ENCODE measurements at places on chromosomes 5 and 9. TPM values are rescaled to one million over a fixed set of nuclear protein-coding genes. Genes with fewer than 3 reads are reported as not detected.

The ANKRD31 gene
- total RNA-seq = 1.2 TPM

The PLPP7 gene
- 11.8 TPM for total RNA-seq

The RAB3C gene
- 2.5 TPM for total RNA-seq

The UBAC1 gene
- total RNA-seq = 57.9 TPM

The PRLR gene
- total RNA-seq = 13.3 TPM

The ROPN1L gene
- 4.2 TPM for total RNA-seq

The RFX3 gene
- total RNA-seq = 11.8 TPM

The PPP3R2 gene
- not detected for total RNA-seq

The MSX2 gene
- total RNA-seq = 1.2 TPM

The SHOC1 gene
- total RNA-seq = 0.25 TPM

The SARDH gene
- 2.0 TPM for total RNA-seq

The NTNG2 gene
- 0.98 TPM for total RNA-seq

DNA sequence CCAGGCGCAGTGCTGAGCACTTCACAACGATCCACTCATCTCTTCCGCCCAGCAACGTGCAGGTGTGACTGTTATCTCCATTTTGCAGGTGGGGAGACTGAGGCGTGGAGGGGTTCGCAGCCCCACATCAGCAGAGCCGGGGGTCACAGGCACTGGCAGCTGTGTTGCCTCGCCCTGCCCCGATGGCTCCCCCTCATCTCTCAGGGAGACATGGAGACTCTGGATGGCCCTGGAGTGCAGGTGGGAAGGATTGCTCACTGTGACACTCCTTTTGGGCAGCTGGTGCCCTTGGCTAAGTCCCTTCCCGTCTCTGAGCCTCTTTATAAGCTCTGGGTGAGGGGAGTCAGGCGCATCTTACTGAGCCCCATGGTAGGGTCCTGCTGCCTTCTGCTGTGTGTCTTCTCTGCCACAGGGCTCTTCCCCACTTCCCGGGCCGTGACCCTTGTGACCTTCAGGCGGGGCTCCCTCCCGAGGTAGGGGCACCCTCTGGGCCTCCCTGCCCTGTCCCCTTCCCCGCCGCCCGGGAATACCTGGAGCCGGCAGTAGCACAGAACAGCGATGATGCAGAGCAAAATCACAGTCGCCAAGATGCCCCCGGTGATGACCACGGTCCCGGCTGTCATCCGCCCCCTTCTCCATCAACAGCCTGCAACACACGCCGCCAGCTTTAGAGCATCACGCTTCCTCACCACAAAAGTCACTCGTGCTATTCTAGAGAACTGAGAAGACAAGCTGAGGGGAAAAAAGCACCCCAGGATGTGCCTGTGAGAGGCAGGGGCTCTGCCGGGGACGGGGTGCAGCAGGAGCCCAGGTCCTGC lies 29.4 kb downstream of the FAM163B start:
- DNase-seq = no peak

- DNase-seq = peak; percentile 98
Measured at GRCh38 chr9:127561491-127562278, 50.4 kb upstream of the STXBP1 start.

- DNase-seq = no peak
Measured at GRCh38 chr5:84397385-84397784, 12.7 kb upstream of the EDIL3 start.

DNA sequence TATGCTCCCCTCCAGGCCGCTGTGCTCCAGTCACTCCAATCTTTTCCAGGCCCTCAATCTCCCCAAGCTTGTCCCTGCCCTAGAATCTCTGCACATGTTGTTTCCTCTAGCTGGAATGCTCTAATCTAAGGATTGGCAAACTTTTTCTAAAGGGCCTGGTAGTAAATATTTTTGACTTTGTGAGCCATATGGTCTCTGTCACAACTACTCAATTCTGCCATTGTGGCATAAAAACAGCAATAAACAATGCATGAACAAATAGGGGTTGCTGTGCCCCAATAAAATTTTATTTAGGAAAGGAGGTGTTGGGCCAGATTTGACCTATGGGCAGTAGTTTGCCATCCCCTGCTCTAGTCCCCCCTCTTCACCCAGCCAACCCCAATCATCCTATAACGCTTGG lies 150.5 kb upstream of the LRRTM2 start:
- DNase-seq = no peak

DNA sequence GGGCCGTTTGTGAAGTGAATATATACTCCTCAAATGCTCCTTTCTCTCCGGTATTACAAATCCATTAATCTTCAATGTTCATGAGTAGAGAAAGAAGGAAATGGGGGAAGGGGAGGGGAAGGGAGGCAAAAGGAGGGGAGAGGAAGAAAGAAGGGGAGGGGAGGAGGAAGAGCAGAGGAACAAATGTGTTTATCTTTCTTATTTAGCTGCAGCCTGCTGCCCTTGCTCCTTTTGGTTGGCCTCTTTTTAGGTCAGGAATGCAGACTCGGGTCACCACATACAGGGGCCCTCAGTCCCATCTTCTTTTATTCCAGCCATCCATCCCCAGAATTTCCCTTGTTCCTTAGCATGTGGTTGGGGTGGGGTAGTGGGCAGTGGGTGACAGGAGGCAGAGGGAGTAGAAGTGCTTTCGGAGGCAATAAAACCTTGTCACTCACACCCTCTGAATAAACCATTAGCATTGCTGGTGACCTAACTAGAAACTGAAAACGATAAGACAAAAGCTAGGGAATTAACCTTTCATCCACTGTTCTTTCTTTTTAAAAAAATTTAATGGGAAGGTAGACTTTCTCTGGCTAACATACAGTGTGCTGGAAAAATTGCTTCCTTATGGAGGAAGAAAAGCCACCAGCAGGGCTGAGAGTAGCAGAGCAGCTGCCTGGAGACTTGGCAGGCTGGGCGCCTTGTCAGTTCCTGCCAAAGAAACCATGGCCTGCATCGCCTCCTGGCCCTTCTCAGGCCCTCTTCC lies 16.8 kb upstream of the PRLR start:
- no peak for DNase-seq

DNA sequence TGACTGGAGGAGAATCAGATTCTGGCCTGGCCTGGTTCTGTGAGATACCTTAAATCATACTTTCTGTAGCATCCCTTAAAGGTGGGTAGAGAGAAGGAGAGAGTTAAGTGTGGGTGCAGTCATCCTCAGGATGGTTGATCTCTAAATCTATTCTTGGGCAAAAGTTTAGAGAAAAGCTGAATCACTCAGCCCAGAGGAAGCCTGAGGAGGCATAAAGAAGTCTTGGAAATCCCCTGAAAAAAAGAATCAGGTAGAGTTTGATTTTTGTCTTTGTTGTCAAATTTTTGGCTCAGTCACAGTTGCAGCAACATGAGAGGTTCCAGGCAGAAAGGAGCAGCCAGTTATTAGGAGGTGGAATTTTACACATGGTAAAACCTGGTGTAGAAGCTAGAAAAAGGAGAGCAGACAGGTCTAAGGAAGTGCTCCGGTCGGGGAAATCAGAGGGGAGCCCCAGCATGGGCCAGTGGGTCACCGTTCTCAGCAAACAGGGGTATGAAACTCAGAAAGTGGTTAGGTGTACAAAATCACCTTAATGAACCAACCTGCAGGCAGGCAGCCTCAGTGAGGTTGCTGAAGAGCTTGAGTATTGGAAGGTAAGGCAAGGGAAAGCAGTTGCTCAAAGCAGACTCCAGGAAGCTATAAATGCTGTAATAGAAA lies 116.2 kb upstream of the CNTLN start:
- no peak for DNase-seq

GRCh38 chr9:109387206-109387605 lies 66.3 kb upstream of the EPB41L4B start:
- no peak for DNase-seq

DNA sequence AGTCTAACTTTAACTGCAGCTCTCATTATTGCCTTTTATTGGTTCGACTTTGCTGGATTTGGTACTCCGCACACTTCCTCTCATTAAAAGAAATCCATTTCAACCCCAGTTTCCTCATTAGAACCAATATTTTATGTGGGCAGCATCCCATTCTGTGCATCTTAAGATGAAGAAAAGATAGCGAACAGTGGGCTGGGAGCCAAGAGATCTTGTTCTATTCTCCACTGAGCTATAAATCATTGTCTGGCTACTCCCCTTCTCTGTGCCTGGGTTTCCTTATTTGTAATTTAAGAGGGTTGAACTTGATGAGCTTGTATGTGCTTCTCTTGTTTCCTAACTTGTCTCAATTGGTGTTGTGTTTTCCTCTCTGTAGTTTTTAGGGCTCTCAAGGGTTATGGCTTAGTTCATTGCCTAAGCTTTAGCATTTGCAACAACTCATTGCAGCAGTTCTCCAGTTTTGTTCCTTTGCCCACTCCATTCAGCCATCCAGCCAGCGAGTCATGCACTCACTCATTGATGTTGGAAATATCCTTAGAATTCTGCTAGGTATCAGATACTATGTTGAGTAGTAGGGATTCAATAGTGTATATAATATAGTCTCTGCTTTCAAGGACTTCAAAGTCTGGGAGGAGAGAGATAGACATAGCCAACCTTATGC lies 273.3 kb upstream of the TNC start:
- DNase-seq = no peak

- no peak for DNase-seq
Measured at GRCh38 chr5:102241809-102242421, 54.2 kb downstream of the SLCO4C1 start.

DNA sequence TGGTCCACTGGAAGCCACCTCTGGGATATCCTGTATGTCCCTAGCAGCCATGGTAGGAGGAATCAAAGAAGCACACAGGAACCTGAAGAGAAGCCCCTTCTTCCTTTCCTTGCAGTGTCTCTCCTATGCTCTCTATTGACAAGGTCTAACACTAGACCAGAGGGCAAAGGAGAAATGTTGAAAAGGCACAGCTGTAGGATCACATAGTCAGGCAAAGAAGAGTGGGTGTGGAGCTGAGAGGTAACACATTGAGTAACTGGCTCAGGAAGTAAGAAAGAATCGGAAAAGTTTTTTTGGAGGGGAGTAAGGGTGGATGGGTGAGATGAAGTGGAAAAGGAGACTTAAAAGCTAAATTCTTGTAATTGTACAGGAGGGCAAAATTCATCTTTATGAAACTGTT lies 100.1 kb downstream of the FOCAD start:
- no peak for DNase-seq

GRCh38 chr9:129732946-129733631 lies 19.8 kb downstream of the PTGES start:
- DNase-seq = no peak

DNA sequence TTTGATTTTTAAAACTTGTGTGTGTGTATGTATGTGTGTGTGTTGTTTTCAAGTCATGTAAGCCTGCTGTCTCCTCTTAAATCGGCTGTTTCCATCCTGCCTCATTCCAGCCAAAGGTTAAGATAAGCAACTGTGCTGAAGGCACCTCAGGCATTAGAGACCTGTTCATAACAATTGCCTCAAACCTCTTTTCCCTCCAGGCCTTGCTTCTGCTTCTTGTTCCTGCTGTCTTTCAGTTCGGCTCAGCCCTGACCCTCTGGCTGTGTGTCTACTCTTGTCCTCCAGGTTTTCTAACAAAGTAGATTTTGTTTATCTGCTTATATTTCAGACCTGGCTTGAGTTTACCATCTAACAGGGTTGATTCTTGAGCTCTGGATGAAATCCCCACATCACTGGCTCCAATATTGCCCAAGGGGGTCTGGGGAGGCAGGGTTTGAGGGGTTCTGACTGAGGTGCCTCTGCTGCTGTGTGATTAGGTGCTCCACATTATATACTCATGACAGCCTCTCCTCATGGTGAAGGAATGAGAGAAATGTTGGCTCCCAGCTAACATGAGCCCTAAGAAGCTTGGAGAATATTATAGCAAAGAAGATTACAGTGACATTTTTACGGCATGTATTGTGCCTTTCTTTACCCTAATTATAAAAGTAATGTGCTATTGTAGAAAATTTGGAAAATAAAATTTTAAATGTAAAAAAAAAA lies 229.7 kb upstream of the PIK3R1 start:
- DNase-seq = no peak

GRCh38 chr9:69421908-69422801 lies 97.1 kb downstream of the ENTREP1 start:
- no peak for DNase-seq

DNA sequence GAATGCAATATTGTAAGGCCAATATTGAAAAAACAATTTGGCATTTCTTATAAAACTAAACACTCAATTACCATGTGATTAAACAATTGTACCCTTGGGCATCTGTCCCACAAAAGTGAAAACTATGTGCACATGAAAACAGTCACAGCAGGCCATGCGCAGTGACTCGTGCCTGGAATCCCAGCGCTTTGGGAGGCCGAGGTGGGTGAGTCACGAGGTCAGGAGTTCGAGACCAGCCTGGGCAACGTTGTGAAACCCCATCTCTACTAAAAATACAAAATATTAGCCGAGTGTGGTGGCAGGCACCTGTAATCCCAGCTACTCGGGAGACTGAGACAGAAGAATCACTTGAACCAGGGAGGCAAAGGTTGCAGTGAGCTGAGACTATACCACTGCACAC lies 343.7 kb downstream of the DMRTA1 start:
- no peak for DNase-seq

Data from vagina (tissue), 2 donors.